Kasumi-1 (cell line): ENCODE measurements at places on chromosomes 3 and 15.

GRCh38 chr15:100980410-100981046, 61.4 kb downstream of the LRRK1 start:
- DNase-seq, result no peak

GRCh38 chr15:86481720-86482119, 402.0 kb downstream of the AGBL1 start:
- DNase-seq, result no peak

- DNase-seq, result peak; percentile 92
These were observed 12.1 kb downstream of the B3GNT5 start for GRCh38 chr3:183265157-183265642.

GRCh38 chr15:98394546-98394945, 253.8 kb upstream of the IGF1R start:
- DNase-seq, result no peak

- DNase-seq, result no peak
These were observed 1.8 kb upstream of the PCBP4 start for GRCh38 chr3:51968883-51969678.
